ENCODE measurements at places on chromosomes 4 and X. TPM values are rescaled to one million over a fixed set of nuclear protein-coding genes. Genes with fewer than 3 reads are reported as not detected.

Gene TMEM31
- not detected for total RNA-seq

Gene CDX4
- not detected for total RNA-seq

Gene GIMD1
- total RNA-seq, result not detected

Gene AKAP14
- total RNA-seq, result not detected

Gene TLL1
- 0.15 TPM for total RNA-seq

Gene EXOSC9
- total RNA-seq, result 27.5 TPM

Gene H2AZ1
- total RNA-seq, result 696 TPM

Gene RNF150
- 0.39 TPM for total RNA-seq

Gene HS3ST1
- total RNA-seq, result 0.45 TPM

Gene SMR3B
- not detected for total RNA-seq

Gene DNAAF6
- not detected for total RNA-seq

Gene FAM47A
- not detected for total RNA-seq

Gene GAGE12J
- total RNA-seq, result not detected

Gene PTCHD1
- not detected for total RNA-seq

Gene CT45A3
- total RNA-seq, result 0.16 TPM

Gene CFI
- 0.46 TPM for total RNA-seq

Gene APLN
- total RNA-seq, result 0.85 TPM

Gene IGFBP7
- 207 TPM for total RNA-seq

Gene PASD1
- not detected for total RNA-seq

Gene AMTN
- not detected for total RNA-seq

All from A549 treated with CORT108297 at 1 μM for 4 hours (cell line).